ENCODE measurements at places on chromosomes 6 and 20.
A peak's percentile ranks its signal among the peaks of the same experiment; 100 is the strongest.

DNA sequence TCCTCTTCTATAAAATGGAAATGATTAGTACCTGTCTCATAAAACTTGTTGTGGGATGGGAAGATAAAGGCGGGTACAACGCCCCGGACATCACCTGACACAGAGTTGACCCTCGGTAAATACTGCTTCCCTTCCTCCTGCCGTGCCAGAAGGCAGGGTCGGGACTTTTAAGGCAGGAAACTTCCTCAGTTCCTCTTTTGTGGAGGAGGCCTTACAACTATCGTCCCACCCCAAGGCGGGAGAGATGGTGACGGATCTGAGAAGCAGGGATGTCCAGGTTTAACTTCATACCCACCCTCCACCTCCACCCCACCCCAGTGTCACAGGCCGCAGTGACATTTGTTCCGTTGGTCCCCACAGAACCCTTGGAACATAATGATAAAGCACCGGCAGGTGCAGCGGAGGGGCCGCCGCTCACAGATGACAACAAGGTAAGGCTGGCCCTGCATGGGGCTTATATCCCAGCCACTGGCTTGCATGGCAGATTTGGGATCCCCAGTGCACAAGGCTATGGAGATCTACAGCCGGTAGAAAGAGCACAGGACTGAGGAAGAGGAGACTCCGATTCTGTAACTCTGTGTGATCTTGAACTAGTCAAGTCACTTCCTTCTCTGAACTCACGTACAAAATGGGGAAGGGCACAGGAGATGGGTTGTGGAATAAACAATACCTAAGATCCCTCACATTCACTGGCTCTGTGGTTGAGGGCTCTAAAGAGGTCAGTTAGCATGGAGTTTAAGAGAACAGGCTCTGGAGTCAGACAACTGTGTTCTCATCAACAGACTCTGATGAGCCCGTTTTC is 764 bp downstream of the DNTTIP1 start:
- peak; percentile 3 for DNase-seq

GRCh38 chr6:132205946-132206345 is 195.3 kb downstream of the MOXD1 start:
- DNase-seq = no peak

DNA sequence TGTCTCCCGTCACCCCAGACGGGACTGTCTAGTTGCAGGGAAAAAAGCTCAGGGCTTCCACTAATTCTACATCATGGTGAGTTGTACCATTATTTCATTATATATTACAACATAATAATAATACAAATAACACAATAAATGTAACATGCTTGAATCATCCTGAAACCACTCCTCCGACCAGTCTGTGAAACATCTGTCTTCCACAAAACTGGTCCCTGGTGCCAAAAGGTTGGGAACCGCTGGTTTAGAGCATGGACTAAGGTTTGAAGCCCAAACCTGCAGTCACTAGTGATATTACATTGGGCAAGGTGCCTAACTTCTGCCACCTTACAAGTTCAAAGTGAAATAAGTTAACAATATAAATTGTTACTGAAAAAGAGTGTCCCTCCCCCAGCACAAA is 175.7 kb downstream of the PDE10A start:
- no peak for DNase-seq

DNA sequence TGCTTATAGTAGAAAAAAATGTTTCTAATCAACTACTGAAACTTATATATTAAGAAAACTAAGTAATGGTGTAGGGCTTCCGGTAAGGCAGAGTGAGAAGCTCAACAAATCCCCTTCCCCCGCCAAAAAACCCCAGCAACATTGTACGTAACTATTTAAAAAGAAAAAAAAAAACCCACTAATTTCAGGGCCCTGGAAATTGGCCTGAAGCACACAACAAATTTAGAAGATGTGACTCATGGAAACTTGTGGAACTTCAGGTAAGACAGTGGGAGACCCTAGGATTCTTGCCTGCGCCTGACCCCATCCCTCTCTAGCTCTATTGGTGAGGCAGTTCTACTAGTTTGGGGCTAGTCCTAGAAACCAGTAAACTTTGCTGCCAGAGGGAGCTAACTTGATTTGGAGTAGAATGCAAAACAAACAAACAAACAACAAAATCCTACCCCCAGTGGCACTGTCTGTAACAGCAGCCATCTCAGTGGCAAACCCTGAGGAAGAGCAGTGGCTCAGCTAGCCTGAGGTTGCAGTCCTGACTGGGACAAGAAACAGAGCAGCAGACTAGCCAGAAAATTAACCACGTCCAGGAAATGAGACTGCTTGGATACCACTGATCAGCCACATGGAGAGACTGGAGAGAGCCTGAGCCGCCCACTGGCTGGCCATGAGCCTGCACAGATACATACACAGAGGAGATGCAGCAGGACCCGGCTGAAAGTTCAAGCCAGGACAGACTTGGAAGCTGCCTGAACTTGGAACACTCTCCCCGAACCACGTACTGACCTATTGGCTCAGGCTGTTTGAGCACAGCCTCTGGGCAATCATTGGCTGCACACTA is 135.1 kb downstream of the TBXT start:
- DNase-seq = no peak

- DNase-seq = no peak
Measured at GRCh38 chr6:156189714-156190113, 587.5 kb upstream of the ARID1B start.

DNA sequence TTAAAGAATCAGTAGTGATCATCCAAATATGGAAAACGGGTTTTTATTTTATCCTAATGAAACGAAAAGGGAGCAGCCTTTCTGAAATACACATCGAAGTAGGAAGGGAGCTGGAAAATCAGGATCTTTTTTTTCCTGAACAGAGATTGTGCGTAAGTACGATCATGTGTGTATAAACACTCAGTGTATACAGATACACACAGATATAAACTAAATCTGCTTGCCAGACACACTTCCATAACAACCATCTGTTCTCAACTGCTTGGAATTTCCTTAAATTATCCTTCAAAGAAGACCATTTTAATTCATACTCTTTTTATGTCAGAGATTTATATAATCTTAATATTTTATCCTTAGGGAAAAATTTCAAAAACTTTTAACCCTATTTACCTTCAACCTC is 110.7 kb downstream of the CHD6 start:
- DNase-seq = no peak

DNA sequence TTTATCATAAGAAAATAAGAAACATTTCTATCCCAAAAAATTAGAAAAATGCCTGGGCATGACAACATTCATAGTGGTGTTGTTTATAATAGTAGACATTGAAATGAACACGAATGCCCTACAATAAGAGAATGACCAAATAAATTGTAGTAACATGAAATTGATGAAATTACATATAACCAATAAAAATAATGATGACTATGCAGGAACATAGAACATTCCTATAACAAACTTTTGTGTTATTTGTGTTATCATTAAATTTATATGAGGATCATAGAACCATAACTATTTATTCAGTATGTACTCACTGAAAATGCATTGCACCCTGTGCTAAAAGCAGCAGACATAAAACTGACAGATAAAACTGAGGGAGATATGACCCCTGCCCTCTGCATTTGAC is 399.7 kb downstream of the CBLN4 start:
- DNase-seq = no peak

All from stimulated activated CD4-positive, alpha-beta T cell treated with anti-CD3 and anti-CD28 coated beads, Interleukin-4, amount 100 ng/mL, for 1 hour (primary cell).